ENCODE measurements at places on chromosomes 2 and 18. TPM values are rescaled to one million over a fixed set of nuclear protein-coding genes. Genes with fewer than 3 reads are reported as not detected.

GRCh38 chr18:36813824-36814223 is 15.0 kb downstream of the TPGS2 start:
- peaks cover 32% of the 10 kb centered on the region for H3K4me1 ChIP-seq
- peaks cover 19% of the 10 kb centered on the region for H3K36me3 ChIP-seq
- DNase-seq, result no peak
- H3K27me3 ChIP-seq, result no peaks in the 10 kb centered on the region
- no peak overlapping the region for H3K27ac ChIP-seq

The GPR55 gene
- total RNA-seq, result not detected

DNA sequence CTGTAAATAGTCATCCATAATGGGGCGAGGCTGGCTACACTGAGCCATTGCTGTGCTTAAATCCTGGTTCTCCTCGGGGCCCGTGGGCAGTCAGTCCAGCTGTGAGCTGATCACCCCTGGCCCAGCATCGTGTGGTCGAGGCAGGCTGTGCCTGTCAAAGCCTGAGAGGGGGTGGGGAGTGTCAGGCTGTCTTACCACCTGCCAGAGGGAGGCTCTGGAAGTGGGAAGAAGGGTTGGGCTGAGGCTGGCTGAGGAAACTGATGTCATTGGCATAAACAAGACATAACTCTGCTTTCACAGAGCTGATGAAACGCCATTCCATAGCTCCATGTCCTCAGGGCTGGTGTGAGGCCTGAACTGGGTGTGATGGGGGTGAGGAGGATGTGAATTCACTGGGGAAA is 49.7 kb downstream of the KLHL29 start:
- no peaks in the 10 kb centered on the region for H3K36me3 ChIP-seq
- peaks cover 16% of the 10 kb centered on the region for H3K27me3 ChIP-seq

The OTOF gene
- total RNA-seq, result not detected

- no peak overlapping the region for H3K27ac ChIP-seq
- no peak for DNase-seq
- H3K4me3 ChIP-seq, result no peak overlapping the region
- no peaks in the 10 kb centered on the region for H3K36me3 ChIP-seq
- no peaks in the 10 kb centered on the region for H3K27me3 ChIP-seq
Measured at GRCh38 chr2:191747170-191747530, 69.2 kb downstream of the NABP1 start.

DNA sequence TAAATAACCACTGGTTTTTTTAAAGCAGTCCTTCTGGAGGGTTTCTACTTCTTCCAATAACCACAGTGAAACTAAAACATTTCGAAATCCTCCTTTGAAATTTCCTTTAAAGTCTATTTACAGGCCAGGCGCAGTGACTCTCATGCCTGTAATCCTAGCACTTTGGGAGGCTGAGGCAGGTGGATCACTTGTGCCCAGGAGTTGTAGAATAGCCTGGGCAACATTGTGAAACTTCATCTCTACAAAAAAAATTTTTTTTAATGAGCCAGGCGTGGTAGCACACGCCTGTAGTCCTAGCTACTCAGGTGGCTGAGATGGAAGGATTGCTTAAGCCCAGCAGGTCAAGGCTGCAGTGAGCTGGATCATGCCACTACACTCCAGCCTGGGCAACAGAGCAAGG is 15.2 kb downstream of the KIDINS220 start:
- no peak overlapping the region for H3K4me3 ChIP-seq
- no peaks in the 10 kb centered on the region for H3K27me3 ChIP-seq
- DNase-seq, result no peak
- peaks cover 37% of the 10 kb centered on the region for H3K36me3 ChIP-seq

DNA sequence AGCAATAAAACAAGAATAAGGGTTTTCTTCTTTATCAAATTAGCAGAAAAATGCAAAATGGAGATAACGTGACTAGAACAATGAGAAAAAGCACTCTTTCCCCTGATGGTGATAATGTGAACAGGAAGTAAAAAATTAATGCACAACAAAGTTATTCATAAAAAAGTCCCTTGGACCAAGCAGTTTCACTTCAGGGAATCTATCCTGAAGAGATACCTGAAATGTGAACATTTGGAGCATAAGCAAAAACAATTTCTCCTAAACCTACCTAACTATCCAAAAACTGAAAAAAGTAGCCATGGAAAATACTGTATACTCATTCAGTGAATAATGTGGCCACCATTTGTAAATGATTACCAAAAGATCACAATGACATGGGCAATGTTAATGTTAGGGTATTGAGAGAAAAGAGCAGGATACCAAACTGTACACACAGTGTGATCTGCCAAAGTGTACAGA is 48.7 kb downstream of the TRIP12 start:
- H3K36me3 ChIP-seq, result peaks cover 24% of the 10 kb centered on the region
- no peak for DNase-seq
- no peak overlapping the region for H3K27ac ChIP-seq
- H3K4me3 ChIP-seq, result no peak overlapping the region
- no peaks in the 10 kb centered on the region for H3K27me3 ChIP-seq
- peaks cover 46% of the 10 kb centered on the region for H3K4me1 ChIP-seq

Data from left ventricle myocardium inferior (tissue), 1 donor.